Esophagus squamous epithelium (tissue), 5 donors: ENCODE measurements at places on chromosomes 7 and 10.

- no peak for DNase-seq
Observed at GRCh38 chr7:17854261-17855047, 85.8 kb downstream of the SNX13 start.

DNA sequence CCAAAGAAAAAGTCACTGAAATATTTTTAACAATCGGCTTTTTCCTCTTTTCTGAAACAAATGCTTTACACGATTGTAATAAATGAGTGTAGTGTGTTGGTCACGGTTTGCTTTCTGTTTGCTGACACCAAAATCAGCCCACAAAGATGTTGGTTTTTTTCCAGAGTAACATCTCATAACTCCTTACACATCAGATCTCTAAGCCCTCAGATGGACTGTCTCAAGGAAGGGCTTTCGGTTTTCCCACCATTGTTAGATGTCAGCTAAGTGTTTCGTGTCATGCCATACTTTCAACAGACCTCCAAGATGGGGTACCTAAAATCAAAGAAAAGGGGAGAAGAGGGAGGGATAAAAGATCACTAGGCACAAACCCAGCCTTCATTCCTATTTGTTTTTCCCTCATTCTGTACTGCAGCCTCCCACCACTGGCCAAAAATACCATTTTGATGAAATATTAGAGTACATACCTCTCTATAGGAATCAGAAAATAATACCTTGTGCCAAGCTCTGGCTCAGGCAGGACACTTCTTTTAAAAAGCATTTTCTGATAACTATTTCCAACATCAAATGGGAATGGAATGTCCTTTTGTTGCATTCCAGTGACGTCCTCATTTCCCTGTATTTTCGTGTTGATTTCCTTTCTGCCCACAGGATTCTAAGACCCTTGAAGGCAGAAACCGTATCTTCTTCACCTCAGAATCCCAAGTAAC lies 159.1 kb downstream of the DGKI start:
- DNase-seq: no peak

- DNase-seq: no peak
Observed at GRCh38 chr10:76119515-76119914, 688.1 kb downstream of the LRMDA start.

DNA sequence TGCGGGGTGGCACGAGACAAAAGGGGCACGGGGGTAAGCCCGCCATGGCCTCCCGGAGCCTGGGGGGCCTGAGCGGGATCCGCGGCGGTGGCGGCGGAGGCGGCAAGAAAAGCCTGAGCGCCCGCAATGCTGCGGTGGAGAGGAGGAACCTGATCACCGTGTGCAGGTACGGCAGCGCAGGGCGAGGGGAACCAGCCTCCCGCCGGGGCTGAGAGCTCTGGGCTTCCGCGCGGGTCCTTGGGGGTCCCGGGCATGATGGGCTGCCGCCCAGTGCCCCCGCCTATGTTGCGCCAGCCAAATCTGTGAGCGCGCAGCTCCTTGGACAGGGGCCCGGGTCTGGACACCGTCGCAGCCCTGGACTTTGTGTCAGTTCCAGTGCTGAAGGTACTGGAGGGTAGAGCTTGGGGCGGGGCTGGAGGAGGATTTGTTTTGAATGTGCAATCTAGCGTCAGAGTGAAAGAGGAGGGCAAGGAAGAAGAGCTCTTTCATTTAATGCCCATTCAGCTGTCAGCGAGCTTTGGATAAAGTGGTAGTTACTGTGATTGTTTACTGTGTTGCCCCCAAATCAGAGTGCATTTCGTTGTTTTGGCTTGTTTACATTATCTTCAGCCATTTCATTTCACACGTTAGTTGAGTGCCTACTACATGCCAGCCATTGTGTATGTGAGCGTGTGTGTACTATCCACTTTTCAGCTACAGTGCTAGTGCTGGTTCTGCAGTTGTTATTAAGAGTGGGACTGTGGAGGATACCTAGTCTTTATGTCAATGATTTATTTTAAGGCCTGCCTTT lies 777 bp downstream of the RUNDC3B start:
- DNase-seq: no peak

DNA sequence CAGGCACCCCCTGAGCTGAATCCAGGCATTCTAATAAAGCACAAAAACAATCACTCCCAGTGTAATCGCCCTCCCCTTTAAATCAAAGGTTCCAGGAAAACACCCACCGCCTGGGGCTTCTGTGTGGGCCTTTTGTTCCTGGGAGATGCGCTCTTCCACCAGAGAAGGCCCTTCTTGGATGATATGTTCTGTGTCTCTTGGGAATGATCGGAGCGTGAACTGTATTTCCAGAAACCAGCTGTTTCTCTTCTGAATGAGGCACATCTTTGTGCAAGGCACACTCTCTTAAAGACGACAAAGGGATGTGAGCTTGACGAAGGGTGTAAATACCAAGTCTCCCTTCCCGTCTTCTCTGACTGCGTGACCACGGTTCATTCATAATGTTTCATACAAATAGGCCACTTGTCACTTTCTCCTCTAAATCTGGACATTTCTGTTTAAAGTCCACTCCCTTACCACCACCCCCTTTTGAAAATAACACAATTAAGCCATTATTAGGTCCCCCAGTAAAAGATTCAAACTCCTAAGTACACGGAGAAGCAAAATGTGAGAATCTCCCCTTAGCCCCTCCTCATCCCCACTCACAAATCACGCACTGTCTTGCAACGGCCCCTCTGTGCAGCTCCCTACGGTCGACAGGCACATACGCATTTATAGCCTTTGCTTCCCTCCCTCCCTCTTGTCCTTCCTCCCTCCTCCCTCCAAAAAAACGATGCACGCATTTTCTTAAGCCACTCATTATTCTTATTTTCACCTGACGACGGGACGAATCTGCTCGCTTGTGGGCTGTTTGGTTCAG lies 45.6 kb upstream of the ENO4 start:
- DNase-seq: no peak

GRCh38 chr10:11270858-11271179 lies 253.1 kb downstream of the CELF2 start:
- DNase-seq: no peak

GRCh38 chr10:63388421-63389031 lies 77.3 kb downstream of the JMJD1C start:
- DNase-seq: no peak

GRCh38 chr7:158422887-158423560 lies 164.6 kb downstream of the PTPRN2 start:
- no peak for DNase-seq

DNA sequence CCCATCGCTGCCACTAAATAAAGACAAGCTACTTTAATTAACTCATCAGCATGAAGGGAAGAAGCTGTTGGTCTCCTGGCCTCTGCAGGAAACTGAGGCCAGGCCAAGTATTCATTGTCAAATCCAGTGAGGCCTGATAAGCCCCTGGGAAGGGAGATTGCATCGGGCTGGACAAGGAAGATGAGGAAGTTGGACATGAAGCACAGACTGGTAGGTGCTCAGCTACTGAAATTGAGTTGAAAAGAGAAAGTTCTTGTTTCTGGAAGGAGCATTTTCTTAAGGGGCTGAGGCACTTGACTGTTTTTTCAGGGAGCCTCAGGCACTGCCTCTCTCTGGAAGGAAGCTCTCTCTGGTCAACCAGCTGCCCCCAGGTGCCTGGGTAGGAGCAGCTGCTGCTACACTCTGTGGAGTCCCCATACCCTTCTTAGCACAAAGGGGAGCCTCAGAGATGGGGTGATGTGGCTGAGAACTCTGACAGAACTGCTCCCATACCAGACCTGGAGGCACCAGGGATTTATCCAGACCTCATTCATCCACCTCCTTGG lies 90.3 kb upstream of the IKZF1 start:
- no peak for DNase-seq

- no peak for DNase-seq
Observed at GRCh38 chr7:96212474-96212873, 109.4 kb downstream of the SLC25A13 start.

GRCh38 chr10:124966008-124966407 lies 24.1 kb downstream of the ZRANB1 start:
- DNase-seq: no peak

DNA sequence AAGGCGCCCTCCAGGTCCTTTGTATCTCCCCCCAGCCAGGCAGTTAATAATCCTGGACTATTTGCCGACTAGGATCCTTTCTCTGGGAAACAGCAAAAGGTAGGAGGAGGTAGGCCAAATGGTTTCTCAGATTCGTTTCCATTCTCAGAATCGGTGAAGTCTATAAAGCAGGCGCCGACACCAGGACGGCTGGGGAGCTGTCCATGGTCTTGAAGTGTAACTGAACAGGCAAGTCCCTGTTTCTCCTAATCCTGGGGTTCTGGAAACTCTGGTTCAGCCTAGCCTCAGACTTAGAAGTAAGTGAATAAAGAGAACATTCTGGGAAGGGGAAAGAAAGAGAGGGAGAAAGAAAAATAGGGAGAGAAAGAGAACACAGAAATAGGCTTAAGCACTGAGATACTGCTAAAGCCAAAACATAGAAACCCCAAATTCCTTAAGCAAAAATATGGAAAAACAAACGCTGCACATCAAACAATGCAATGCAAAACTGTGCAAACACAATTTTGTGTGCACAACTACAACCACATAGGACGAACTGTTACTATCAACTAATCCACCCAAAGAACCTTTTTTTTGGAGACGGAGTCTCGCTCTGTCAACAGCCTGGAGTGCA lies 11.1 kb upstream of the INA start:
- no peak for DNase-seq

GRCh38 chr10:482051-482501 lies 207.4 kb downstream of the DIP2C start:
- no peak for DNase-seq

- DNase-seq: no peak
Observed at GRCh38 chr10:88184543-88185297, 321.3 kb downstream of the PTEN start.

DNA sequence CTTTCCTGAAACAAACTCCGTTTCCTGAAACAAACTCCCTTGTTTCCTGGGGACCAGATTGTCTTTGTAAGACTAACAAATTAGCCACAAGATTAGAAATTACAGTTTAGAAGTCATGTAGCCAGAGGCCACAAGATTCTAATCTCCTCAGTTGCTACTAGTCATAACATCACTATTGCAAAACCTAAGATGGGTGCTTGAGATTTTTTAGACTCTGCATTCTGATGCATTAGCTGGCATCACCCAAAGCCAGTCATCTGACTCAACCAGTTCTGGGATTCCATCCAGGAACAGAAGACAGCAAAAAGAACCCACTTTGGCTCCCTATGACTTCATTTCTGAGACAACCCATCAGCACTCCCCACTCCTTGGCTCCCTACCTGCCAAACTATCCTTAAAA lies 367.9 kb upstream of the MBL2 start:
- DNase-seq: no peak

DNA sequence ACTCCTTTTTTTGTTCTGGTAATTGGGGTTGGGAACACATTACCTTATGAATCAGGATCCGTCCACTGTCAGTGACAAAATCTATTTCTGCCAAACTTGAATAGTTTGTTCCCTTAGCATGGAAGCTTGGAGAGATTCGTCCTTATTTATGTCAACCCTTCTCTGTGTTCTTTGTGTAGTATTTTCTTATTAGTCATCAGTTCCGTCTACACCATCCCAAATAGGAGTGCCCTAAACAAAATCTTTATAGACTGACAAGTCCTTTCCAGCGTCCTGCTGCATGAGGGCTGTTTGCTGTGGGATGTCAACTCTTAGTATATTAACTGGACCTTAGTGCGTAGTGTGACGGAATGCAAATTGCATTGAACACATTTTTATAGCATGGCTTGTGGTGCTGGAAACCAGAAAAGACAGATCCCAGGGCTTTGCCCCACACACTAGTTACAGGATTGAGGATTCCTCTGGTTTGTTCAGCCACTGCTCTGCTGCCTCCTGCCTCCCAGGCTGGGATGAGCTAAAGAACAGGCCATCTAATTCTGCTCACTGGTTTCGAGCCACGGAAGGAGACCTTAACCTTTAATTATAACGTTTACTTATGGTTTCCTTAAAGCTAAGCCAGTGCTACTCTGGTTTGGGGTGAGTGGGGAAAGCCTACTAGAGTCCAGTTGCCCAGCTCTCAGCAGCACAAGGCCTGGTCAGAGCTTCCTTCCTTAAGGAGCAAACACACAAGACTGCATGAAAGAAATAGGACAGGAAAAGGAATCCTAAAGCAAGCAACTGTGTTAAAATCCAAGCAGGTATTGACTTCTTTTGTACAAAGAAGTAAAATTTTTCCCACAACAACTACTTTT lies 194.4 kb downstream of the CCSER2 start:
- DNase-seq: no peak

GRCh38 chr10:28432210-28432676 lies 100.7 kb upstream of the WAC start:
- DNase-seq: no peak

- no peak for DNase-seq
Observed at GRCh38 chr7:4065190-4065589, 616.9 kb upstream of the FOXK1 start.

DNA sequence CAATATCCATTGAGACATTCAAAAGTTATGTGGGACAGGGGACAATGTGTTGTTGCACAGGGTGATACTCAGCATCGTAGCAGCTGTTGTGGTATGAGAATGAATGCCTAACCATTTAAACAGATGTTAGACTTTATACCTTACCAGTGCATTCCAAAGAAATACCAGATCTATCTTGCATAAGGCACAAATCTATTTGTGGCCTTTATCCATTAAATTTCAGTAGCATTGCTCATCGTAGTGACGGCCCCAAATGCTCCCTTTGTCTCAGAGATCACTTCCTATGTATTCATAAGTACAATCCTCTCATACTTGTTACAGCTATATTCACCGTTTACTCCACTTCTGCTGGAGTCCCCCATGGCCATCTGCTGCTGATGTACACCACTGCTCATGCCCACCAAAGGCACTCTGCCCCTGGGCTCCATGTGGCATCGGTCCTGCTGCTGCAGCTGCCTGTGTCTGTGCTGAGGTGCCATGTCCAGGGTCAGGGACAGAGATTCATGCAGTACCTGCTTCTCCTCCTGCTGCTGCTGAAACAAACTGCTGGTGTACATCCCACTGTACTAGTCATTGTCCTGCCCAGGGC lies 96.3 kb downstream of the CPED1 start:
- no peak for DNase-seq

GRCh38 chr10:124523901-124524300 lies 62.3 kb downstream of the LHPP start:
- DNase-seq: no peak

DNA sequence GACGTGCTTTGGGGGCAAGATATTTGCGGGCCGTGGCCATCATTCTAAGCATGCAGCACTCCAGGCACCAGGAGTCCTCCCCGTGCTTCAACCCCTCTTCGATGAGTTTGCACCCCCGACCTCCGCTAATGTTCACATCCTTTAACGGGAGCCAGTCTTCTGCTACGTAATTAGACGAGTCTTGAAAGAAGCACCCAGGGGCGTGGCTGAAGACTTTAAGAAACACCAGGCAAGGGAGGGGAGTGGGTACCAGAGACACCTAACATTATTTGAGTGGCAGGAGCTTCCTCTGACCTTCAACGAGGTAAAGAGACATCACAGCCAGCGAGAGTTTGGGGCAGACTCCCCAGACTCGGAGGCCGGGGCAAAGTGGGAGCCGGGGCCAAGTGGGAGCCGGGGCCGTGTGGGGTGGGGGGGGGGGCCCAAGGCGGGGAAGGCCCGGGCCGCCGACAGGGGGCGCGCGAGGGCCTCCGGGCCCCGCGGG lies 31.1 kb upstream of the TOMM7 start:
- no peak for DNase-seq
